Cerebellar nuclear complex (tissue), 1 donor: ENCODE measurements at places on chromosomes 4 and X.

DNA sequence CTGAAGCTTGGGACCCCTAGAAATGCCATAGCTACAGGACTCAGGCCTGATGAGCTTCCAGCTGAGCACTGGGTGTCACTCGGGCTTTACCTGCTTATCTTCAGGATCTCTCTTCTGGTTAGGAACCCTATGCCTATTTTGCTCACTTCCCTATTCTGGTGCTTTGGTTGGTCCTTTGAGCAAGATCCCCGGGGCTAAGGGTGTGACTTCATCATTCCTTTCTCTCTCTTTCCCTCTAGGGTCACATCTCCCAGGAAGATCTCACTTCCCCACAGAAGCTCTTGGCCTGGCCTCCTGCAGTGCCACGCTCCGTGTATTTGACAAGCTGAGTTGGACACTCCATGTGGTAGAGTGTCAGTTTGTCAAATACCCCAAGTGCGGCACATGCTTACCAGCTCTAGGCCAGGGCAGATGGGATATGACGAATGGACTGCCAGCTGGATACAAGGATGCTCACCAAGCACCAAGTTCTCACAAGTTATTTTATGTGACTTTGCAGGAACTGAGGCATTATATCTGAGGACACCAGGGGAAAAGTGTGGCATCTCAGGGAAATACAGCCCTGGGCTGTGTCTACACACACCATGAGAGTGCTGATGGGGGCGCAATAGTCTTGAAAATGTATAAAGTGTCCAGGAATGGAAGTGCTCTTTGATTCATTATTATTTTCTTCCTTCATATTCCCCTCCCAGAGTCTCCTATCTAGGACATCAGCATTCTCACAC, 21.1 kb downstream of the VSIG4 start:
- no peak for DNase-seq

- no peak for DNase-seq
Observed at GRCh38 chr4:74714611-74715130, 79.7 kb downstream of the BTC start.

DNA sequence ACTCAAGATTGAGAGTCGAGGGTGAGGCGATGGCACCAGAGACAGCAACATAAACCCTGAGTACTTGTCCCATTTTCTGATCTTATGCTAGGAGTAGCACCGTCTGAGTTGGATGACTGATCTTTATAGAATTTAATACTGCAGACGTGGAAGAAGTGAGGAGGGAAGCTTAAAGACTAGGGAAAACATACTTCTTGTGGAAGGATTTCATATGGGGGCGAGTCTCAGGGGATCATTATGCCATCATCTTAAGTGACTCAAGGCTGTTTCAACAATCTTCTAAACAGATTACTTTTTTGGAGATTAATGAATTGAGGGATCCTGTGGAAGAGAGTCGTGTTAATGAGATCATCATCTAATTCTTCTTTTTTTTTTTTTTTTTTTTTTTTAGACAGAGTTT, 17.2 kb upstream of the FAT1 start:
- no peak for DNase-seq

GRCh38 chr4:152106781-152107321, 346.0 kb upstream of the GATB start:
- no peak for DNase-seq

DNA sequence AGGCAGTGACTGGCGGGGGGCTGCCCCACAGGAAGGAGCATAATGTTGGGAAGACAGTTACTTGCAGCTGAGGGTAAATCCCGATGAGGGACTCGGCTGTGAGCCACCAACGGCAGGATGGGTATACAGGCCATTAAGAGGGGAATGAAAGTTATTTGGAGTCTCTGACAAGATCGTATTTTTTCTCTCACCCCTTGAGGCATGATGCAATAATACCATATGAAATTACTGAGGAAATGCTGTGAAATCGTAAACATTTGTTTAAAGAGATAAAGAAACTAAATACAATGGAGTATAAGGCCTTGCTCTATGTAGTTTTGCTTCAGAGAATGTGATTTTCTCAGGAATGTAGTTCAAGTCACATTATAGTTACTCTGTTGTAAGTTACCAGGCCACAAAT, 12.7 kb downstream of the IL1RAPL1 start:
- no peak for DNase-seq

DNA sequence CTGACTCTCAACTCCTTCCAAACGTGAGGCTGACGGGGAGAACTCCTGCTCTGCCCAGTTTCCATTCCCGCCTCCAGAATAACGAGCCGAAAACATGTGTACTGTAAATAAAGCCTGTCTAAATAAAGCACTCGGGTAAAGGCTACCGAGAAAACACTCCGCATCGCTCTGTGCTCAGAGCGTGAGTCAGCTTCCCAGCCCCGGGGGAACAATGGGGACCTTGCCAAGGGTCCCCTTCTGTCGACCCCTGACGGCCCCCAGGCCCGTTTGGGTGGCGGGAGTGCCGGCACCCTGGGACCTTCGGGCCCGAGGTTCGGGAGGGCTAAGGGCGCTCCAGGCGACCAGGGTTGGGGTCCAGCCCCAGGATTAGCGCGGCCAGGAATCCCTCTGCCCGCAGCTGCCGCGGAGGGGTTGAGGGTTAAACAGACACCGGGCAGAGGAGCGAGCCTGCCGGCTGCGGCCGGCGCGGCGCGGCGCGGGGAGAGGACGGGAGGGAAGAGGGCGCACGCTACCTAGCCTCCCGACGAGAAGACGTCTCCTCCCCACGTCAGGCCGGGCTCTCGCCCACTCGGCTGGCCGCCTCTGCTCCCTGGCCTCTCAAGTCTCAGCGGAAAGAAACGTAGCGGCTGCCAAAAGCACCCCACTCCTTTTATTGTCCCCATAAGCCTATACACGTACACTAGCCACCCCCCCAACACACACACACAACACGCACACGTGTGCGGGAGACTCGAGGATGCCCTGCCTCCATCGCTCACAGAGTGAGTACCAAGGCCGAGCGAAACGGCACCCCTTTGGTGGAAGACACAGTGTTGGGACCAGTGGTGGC, 85.5 kb downstream of the BCOR start:
- DNase-seq: no peak
